ENCODE measurements at places on chromosomes 5 and 9.

GRCh38 chr9:13806714-13807113, 507.2 kb downstream of the NFIB start:
- no peak for DNase-seq

GRCh38 chr9:108441251-108441650, 414.5 kb downstream of the ACTL7B start:
- no peak for DNase-seq

GRCh38 chr5:142597546-142598337, 88.1 kb downstream of the FGF1 start:
- DNase-seq: no peak

GRCh38 chr5:106093134-106093533, 1577.6 kb downstream of the EFNA5 start:
- no peak for DNase-seq

GRCh38 chr5:122295138-122295537, 16.9 kb upstream of the SNCAIP start:
- DNase-seq: no peak

Data from CD4-positive, alpha-beta T cell treated with Interleukin-21 for 1 hour (primary cell).